ENCODE measurements at places on chromosomes 5 and 9.

- DNase-seq = no peak
These were observed 77.0 kb upstream of the FER start for GRCh38 chr5:108670591-108671289.

DNA sequence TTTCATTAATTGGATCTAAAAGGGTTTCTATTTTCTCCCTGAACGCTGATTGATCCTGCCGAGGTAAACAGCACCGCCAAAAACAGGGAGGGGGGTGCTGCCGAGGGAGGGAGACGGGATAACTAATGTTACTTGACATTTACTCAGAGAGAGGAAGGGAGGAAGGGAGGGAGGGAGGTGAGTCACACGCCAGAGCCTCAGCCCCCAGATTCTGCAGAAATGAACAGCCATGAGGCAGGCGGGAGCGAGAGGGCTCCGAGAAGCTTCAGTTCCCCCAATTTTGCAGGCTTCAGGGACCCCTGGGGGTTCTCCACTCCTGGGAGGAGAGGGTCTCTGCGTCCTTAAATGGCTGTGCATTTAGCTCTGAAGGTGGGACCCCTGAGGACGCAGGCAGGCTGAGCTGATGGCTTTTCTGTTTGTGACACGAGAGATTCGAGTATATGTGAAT lies 59.1 kb upstream of the IER5L start:
- DNase-seq = peak; percentile 53

GRCh38 chr5:67030289-67031056 lies 166.1 kb downstream of the CD180 start:
- no peak for DNase-seq

- DNase-seq = no peak
These were observed 5.1 kb downstream of the PITX1 start for GRCh38 chr5:135028791-135029476.

- no peak for DNase-seq
These were observed 55.4 kb upstream of the MIER3 start for GRCh38 chr5:57007344-57007743.

DNA sequence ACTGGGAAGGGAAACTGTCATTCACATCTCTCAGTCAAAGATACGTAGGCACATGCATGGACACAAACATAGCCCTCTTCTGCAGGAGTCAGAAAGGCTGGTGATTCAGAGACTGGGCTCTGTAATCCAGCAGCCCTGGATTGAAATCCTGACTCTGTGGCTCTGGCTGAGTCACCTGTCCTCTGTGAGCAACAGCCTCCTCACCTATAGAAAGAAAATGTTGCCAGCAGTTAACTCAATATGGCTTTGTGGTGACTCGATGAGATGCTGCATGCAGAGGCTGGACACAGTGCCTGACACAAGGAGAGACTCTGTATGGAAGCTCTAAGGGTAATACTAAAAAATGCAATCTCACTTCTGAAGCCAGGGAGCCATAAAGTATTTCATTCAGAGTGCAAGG lies 23.9 kb upstream of the CDKN2AIPNL start:
- DNase-seq = peak; percentile 7

DNA sequence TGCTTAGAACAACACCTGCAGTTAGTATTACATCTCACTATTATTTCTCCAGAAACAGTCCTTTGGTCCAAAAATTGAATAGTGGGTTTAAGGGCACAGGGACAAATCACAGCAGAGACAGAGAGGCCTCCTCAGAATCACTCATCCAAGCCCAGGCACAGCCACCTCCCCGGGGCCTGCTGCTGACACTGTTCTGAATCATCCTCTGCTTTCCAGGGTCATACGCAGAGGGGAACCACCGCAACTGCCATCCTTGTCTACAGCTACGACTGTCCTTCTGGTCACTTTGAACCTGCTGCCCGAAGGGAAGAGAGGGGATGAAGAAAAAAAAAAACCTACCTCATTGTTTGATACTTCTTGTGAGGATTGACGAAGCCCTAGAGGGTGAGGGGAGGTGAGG lies 35.3 kb upstream of the MAN2A1 start:
- no peak for DNase-seq

DNA sequence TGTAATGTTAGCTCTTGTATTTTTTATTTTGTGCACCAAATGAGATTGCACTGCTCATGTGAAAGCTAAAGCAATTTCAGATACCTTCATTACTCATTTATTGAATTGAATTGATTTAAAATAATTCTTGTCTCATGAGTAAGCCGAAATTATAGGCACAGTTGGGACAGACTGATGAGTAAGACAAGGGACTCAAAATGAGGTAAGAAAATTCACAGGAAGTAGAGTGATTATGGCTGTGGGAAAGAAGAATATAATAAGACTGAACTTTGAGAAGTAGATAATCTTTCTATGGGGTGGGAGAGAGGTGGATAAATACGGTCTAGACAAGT lies 51.1 kb downstream of the NUDT12 start:
- no peak for DNase-seq

GRCh38 chr9:90878562-90878961 lies 76.9 kb downstream of the SYK start:
- DNase-seq = no peak

DNA sequence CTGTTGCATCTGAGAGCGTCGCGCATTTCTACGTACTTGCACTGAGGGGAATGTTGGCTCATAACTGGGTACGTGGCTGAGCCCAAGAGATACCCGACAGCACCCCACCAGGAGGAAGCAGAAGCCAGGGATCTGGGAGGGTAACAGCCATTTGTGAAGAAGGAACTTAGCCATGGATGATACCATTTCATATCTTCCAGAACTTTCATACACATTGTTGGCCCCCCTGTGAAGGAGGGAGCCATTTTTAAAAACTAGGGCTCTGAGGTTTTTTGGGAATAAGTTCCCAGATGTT lies 101.4 kb upstream of the SLC44A1 start:
- no peak for DNase-seq
